RKO (cell line): ENCODE measurements at places on chromosomes 1 and 21.

GRCh38 chr1:22284906-22285548 lies 142.1 kb upstream of the WNT4 start:
- DNase-seq = no peak

DNA sequence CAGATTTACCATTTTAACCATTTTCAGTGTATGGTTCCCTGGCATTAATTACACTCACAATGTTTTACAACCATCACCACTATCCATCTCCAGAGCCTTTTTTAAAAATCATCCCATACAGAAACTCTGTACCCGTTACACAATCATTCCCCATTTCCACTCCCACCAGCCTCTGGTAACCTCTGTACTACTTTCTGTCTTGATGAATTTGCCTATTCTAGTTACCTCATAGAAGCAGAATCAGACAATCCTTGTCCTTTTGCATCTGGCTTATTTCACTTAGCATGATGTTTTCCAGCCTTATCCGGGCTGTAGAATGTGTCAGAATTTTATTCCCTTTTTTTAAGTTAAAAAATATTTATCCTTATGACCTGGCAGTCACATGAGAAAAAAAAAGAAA lies 33.0 kb downstream of the PGM1 start:
- no peak for DNase-seq

DNA sequence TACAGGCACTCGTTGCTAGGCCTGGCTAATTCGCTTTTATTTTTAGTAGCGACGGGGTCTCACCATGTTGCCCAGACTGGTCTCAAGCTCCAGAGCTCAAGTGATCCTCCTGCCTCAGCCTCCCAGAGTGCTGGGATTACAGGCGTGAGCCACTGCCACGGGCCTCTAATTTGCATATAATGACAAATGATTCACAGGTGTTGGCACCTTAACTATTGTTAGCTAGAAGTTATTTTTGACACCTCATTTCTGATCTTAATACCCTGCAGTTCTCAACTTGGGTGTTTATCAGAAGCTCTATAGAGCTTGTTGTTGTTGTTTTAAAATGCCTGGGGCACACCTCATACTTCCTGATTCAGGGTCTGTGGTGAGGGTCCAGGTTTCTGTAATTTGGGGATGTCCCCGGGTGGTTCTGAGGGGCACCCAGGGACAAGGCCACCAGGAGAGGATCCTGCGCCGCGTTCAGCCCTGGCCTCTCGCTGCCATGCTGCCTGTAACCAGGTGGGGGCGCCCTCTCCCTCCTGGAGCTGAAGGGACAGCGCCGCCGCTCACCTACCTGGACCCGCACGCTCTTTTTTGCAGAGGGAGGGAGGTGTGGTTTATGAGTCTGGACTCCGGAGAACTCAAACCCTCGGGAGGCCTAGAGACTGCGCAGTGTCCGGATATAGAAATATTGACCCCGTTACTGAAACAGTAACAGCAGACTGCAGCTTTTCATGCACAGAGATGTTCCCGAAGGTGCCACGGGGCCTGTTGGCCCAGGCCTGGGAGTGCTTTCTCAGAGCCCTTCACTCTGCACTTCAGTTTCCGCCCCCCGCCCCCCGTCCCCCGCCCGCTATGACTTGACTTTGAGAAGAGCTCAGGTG lies 23.0 kb upstream of the NEK2 start:
- DNase-seq = no peak

- no peak for DNase-seq
Measured at GRCh38 chr1:85144351-85144750, 56.5 kb downstream of the SYDE2 start.

DNA sequence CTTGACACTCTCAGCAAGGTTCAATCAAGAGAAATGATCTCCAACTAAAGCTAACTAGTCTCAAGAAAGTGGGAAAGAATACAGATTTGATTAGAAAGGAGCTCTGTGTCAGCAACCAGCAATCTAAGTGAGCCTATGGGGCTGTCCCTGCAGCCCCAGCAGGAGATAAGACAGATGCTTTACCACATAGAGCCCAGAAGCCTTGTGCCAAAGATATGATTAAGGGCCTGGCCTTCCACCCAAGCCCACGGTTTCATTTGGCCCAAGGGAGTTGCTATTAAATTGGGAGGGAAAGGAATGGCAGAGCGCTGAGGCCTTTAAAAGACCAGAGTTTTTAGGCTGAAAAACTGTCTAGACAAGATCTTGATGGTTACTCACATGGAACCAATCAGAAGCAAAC lies 74.8 kb downstream of the HLCS start:
- DNase-seq = no peak

DNA sequence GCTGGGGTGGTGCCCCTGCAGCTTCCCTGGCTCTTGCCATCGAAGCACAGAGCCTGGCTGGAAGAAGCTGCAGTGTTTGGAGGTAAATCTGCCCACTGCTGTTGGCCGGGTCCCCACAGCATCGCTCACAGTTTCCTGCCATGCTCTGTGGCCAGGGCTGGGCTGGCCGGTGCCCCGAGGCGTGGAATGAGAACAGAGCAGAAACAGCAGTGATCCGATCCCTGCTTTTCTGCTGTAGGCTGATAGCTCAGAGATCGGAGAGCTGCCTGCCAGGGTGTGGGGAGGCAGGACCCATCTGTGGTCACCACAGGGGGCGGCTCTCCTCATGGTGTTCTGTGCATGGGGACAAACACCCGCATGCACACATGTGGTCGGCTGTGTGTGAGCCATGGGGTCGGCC lies 11.5 kb downstream of the SLC45A1 start:
- no peak for DNase-seq

DNA sequence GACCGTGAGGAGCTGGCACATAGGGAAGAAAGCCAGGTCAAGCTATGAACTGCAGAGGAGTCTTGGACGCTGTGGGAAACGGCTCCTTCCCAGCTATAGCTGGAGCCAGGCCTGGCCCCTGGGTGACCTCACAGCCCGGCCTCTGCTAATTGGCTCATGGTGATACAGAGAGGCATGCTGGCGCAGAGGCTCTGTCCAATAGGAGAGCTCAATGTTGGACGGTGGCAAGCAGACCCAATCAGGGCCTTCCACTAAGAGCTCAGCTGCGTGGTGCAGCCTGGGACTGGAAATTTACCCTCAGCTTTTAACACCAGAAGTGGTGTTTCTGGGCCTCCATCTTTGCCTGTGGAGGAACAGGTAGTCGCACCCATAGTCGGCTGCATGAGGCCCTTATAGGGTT lies 64.4 kb upstream of the GRHL3 start:
- DNase-seq = no peak
